ENCODE measurements at places on chromosomes 11 and 22.

- DNase-seq, result no peak
These were observed 92.3 kb upstream of the SEPTIN5 start for GRCh38 chr22:19622061-19622441.

GRCh38 chr11:79055856-79056631, 384.8 kb downstream of the TENM4 start:
- DNase-seq, result no peak

DNA sequence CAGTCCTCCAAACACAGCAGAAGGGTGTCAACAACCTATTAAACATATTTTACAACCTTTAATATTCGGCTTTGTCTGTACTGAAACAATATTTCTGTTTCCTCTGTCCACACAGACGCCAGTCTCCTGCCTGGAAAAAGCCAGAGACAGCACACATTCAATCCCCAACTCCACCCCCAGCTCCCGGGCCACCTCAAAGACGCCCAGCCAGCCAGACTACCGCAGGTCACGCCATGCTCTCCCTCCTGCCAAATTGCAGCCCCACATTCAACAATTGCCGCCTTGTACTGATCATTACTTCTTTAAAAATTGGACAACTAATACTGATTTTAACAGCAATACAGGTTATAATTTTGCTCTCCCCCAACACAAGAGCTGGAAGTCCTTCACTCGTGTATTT, 1.2 kb downstream of the SERGEF start:
- DNase-seq, result no peak

- DNase-seq, result no peak
These were observed 38.8 kb upstream of the UBASH3B start for GRCh38 chr11:122616718-122617117.

DNA sequence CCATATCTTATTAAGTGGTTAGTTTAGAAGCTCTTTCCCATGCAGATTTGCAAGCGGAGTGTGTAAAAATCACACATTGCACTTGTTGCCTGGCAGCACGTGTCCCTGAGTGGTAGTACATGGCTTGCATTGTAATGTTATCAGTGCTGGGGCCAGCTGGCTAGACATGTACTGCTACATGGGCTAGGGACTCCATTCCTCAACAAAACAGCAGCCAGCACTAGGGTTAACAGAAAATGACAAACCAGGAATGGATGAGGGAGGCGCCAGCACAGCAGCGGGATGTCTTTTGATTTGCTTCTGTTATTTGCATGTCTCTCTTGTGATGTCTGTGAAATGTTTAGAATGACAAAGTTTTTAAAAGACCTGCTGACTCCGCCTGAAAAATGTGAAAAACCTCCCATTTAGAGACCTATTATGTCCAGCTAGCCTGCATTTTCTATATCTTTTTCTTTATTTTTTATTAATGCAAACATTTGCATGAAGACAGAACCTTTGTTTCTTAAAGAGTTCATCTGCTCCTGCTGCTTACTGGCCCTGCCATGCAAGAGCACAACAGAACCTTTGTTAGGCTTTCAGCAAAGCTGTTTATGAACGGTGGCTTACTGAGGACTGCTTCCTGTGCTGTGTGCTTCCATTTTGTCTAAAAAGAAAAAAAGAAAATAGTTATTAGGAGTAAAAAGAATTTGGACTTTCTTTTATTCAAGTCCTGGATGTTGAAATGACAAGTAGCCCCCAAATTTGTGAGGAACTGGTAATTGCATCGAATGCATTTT, 40.7 kb downstream of the CSTPP1 start:
- peak; percentile 0 for DNase-seq

GRCh38 chr11:61784506-61784805, 7.9 kb downstream of the TMEM258 start:
- DNase-seq, result no peak

DNA sequence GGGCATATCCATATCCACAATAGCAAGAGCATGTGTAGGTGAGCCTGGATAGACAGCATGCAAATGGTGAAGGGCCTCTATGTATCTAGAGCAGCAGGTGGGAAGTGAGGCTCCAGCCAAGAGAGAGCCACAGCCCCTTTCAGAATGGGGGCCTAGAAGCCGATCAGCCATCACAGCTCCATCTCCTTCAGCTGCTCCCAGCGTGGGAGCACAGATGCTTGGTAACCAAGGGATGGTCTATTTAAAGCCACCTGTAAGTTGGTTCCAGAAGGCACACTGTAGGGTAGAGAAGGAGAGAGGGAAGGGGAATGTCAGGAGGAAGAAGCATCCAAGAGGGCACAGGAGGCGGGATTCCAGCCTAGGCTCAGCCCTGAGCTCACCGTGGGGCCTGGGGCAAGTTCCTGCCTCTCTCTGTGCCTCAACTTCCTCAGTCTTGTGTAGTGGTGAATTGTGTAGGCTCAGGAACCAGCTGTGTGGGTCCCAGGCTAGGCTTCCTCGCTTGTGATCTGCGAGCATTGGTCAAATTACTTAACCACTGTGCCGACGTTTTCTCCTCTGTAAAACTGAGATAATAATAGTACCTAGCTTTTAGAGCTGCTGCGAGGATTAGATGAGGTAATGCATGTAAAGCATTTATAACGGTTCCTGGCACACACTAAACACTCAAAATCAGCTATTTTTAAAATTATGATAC, 122.9 kb upstream of the NAV2 start:
- no peak for DNase-seq

DNA sequence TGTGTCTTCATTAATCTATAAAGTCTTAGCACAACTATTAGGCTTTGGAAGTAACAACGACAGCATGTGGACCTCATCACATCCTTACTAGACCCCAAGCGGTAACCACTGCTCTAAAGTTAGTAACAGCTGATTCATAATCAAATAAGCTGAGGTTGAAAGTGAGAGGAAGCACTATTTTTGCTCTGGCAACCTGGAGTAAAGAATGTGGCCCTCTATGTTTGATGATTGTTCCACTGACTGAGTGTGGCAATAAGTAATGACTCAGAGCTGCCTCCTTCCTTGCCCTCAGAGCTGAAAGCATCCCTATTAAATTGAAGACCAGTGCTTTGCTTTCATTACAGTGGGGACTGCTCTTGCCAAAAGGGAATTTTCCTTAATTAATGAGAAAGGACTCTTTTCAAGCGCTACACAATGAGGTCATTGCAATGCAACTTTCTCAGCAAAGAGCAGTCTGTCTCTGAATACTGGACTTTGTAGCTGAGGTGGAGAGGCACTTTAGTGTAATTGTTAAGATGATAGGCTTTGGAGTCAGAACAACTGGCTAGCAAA, 906.1 kb upstream of the RAG2 start:
- DNase-seq, result peak; percentile 71

DNA sequence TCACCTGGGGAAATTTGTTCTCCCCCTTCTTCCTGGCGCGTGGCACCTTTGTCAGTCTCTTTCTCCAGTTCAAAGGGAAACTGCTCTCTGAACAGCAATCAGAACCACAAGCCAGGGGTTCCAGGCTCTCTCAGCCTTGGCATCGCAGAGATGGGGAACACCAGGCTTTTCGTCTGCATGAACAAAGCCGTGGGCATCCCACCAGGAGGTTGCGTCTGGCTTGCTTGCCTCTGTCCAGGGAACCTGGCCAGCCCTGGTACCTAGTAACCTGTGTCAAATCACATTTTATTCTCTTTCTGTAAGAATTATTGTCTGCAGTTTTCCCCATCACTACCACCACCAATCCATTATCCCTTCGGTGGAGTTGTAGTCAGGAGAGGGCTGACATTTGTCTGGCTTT, 107.0 kb downstream of the WNT7B start:
- no peak for DNase-seq

GRCh38 chr11:119520400-119520799, 97.4 kb upstream of the THY1 start:
- DNase-seq, result no peak

DNA sequence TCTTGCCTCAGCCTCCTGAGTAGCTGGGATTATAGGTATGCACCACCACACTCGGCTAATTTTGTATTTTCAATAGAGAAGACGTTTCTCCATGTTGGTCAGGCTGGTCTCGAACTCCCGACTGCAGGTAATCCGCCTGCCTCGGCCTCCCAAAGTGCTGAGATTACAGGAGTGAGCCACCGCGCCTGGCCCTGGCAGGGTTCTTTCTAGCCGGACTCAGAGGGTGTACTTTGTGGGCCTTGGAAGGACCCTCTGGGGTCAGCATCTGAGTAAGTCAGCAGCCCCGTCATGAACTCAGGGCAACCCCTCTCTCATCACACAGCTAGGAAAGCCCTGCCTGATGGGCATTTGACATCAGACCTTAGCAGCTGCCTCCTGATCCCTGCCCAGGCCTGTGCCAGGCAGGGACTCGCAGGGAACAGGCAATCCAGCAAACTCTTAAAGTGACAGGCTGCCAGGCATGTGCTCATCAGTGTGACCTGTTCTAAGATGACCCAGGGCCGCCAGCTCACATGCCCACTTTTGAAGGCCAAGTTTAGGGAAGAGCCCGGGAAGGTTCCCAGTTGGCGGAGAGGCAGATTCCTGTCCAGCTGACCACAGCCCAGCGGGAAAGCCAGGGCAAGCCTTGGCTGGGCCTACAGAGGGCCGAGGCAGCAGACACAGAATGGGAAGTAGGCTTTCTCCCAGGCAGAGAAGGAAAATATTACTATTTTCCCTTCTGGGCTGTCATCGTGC, 92.9 kb downstream of the MORC2 start:
- DNase-seq, result no peak

- DNase-seq, result no peak
These were observed 386.4 kb downstream of the DCDC1 start for GRCh38 chr11:30983143-30983542.

- no peak for DNase-seq
These were observed 115.4 kb upstream of the SEZ6L start for GRCh38 chr22:26053737-26054316.

DNA sequence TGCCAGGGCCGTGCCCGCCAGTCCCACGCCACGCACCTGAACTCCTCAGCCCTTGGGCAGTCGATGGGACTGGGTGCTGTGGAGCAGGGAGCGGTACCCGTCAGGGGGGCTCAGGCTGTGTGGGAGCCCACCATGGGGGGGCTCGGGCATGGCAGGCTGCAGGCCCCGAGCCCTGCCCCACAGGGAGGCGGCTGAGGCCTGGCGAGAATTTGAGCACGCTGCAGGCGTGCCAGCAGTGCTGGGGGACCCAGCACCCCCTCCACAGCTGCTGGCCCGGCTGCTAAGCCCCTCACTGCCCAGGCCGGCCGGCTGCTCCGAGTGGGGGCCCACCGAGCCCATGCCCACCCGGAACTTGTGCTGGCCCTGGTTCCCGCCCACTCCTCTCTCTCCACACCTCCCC, 56.8 kb downstream of the TMPRSS5 start:
- DNase-seq, result no peak
